ENCODE measurements at places on chromosomes 16 and 17.

GRCh38 chr17:39704821-39705551 lies 5.1 kb downstream of the ERBB2 start:
- no peak for DNase-seq

DNA sequence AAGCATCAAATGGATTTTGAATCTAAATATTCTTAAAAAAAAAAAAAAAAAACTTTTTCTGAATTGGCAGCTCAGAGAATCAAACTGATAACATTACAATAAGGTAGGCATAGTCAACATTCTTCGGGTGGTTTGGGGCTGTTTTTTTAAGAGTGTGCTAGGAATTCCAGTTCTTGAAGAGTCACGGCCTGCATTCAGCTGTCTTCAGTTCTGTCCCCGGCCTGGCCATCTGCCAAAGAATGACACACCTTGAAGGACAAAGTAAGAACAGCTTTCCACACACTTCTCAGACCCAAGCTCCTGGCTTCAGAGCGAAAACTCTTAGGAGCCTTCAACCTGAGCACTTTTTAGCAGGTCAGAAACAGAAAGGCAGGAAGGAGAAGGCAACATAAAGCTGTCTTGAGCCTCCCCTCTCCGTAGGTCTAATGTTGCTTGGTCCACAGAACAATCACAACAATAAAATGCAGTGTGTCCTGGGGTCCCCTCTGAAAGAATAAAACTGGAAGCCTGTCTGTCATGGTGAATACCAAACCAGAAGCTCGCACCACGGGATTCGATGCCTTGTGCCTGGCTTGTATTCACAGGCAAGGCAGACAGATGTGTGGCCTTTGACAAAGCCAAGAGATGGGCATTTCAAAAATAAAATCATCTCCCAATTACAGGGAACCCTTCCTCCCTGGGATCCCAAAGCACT lies 524.4 kb upstream of the ZFHX3 start:
- DNase-seq: no peak

GRCh38 chr17:27669850-27670249 lies 38.9 kb downstream of the LGALS9 start:
- DNase-seq: no peak

GRCh38 chr17:79616801-79617200 lies 6.0 kb upstream of the RBFOX3 start:
- no peak for DNase-seq

- no peak for DNase-seq
These were observed 93.7 kb downstream of the MRM1 start for GRCh38 chr17:36695082-36695481.

DNA sequence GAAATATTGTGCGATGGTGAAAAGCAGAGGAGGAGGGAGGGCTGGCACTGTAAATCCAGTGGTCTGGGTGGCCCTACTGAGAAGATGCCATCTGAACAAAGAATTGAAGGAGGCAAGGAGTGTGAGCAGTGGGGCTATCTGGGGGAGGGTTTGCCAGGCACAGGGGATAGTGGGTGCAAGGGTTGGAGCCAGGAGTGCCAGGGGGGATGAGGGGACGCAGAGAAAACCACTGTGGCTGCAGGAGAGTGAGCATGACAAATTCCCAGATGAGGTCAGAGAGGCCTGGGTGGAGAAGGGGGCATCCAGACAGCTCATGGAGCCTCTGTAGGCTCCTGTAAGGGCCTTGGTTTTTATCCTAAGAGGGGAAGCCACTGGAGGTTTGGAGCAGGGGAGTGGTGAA lies 4.8 kb downstream of the XYLT2 start:
- no peak for DNase-seq

- no peak for DNase-seq
These were observed 27.2 kb upstream of the IRF8 start for GRCh38 chr16:85871756-85872155.

DNA sequence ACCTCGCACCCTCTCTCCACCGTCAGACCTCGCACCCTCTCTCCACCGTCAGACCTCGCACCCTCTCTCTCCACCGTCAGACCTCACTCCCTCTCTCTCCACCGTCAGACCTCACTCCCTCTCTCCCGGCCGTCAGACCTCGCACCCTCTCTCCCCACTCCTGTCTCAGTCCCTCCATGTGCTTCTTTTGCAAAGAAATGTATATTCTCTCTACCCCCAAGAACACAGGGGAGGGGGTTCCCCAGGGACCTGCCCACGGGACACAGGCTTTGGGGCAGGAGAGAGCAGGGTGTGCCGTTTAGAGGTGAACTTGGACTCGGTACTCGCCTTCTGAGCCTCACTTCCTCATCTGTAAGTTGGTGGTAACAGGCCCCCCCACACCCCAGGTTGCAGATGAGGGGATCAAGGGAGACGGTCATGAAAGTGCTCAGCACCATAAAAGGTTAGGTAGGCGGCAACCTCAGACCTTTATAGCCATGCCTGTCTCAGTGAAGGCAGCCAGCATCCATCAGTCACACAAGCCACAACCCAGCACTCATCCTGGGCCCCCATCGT lies 63.7 kb downstream of the RPH3AL start:
- no peak for DNase-seq

Data from stimulated activated CD8-positive, alpha-beta memory T cell treated with anti-CD3 and anti-CD28 coated beads, Interleukin-4, amount 100 ng/mL, for 1 hour (primary cell).